MCF 10A (cell line): ENCODE measurements at places on chromosomes 11 and 22.

DNA sequence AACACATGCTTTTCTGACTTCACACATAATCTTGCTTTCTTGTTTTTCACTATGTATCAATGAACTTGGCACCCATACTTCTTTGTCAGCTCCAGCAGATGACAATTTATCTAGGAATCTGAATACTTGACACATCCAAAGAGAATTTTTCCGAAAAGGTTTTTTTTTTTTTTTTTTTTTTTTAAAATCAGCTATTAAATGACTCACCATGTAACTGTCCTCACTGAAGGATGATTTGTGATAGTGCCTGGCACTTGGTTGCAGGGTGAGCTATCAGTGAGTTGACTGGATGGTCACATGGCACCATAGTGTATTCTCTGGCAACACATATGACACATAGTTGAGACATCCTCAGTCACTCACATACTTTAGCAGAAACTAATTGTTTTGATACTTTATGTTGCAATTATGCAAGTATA, 133.4 kb upstream of the E2F8 start:
- DNase-seq, result peak; percentile 92

DNA sequence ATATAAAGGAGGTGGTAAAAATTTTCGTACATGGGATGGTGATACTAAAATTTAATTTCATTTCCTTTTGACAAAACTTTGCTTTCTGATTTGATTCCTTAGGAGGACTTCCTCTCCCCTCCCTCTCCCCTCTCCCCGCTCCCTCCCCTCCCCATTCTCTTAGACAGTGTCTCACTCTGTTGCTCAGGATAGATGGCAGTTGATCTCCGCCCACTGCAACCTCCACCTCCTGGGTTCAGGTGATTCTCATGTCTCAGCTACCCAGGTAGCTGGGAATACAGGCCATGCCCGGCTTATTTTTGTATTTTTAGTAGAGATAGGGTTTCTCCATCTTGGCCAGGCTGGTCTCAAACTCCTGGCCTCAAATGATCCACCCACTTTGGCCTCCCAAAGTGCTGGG, 15.9 kb downstream of the TRIM44 start:
- no peak for DNase-seq

DNA sequence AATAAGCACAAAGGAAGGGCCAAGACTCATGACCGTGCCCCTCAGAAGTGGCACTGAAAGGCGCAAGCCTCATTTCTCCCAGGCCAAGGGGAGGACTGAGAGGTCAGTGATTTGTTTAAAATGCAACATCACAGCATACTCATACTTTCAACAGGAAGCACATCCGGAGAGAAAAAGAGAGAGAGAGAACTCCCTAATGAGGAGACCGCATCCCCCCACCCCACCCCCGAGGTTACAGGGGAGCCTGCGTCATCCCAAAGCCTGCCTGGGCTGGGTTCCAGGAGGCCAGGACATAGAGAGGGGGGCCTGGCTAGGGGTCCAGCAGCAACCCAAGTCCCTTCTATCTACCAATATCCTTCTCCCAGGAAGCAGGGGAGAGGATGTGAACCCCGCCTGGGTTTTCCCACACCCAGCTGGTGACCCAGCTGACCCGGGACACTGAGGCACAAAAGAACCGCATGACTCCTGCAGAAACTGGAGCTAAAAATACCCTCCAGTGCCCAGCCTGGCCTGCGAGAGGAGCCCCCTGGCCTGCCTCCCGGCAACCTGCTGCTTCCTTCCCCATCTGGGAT, 3.8 kb downstream of the CSNK1E start:
- DNase-seq, result peak; percentile 95

- DNase-seq, result no peak
Measured at GRCh38 chr11:48077251-48077650, 96.9 kb downstream of the PTPRJ start.

DNA sequence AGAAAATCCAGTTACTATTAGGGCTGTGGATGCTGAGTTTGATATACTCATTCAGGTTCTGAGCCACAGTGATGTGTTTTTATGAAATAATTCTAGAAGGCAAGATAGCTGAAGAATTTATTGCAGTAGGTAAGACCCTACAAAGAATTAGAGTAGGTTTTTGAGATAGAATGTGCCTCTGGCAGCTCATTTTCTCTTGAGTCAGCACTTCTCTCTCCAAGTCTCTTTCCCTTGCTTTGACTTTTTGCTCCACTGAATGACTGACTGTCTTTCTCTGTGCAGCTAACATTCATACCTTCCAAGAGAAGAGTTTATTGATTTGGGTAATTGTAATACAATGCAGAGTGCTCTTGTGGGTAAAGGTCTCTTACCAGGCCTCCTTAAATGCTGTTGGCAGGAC, 48.0 kb upstream of the C11orf87 start:
- DNase-seq, result no peak

- no peak for DNase-seq
Measured at GRCh38 chr22:44581096-44581435, 83.0 kb upstream of the RTL6 start.

DNA sequence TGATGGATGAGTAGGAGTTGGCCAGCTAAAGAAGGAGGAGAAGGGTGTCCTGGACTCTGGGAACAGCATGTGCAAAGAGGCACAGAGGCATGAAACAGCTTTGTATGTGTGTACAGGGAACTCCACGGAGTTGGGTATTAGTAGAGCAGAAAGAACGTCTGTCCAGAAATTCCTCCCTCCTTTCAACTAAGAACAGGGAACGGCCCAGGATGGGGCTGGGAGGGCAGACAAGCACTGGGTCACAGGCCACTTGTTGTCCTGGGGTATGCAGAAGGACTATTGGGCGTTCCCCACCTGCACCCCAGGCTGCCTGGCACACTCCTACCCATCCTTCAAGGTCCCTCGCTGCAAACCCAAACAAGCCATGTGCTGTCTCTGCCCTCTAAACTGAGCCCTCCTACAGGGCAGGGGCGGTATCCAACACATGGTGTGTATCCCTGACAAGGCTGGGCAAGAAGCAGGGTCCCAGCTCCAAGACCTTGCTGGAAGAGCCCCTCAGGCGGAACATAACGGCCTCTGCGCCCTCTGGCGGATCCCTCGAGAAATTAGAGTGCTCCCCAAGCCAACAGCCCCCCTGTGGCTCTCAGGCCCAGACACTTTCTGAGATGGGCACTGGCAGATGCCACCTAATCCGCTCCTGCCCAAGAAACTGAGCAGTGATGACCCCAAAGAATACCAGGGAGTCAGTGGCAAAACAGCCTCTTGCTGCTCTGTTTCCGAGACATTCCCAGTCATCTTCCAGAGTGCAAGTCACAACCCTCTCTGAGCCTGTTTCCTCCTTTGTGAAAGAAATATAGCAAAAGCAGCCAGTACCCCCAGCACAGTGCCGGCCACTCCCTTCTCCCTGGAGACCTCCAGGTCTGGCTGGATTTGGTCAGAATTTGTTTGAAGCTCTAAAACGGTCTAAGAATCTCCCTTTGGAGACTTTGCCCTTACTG, 1.6 kb upstream of the ELFN2 start:
- DNase-seq, result peak; percentile 59

DNA sequence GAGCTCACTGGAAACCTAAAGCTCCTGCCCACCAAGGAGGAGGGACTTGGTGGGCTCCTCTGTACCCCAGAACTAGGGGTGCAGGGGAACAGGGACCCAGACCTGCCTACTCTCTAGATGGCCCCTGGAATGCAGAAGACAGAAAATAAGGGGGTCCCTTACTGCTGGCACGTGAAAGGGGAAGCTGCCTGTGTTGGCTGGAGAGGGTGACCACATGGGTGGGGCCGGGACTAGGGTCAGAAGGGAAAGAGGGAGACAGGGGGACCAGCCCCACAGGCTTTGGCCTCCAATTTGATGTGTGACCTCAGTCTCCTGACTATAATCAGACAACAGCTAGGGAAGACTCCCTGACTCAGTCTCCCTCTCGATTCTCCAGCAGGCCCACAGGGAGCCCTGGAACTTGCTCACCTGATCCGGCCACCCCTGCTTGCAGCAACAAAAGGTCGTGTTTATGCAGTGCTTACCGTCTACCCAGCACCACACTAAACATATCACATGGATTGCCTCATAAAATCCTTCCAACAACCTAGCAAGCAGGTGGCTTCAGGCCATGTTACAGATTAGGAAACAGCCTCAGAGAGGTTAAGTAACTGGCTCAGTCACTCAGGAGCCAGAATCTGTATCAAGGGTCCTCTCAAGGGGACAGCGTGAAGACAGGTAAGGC, 10.2 kb downstream of the ARAP1 start:
- peak; percentile 68 for DNase-seq

GRCh38 chr11:83674102-83674896, 388.1 kb upstream of the CCDC90B start:
- DNase-seq, result no peak

DNA sequence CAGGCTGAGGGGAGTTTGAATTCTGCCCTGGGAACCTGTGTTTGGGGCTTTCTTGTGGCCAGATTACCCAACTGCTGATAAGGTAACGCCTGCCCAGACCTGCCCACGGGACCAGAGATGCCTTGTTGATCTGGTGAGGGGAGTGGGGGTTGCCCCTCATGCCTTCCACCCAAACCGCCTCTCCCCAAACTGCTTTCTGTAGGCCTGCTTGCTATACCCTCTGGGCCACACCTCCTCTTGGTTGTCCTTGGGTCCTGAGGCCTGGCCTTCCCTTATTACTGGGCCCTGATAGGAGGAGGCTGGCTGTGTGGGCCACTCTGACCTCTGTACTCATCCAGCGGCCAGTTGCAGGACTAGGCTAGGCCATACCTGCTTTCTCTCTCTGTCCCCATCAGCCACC, 3.4 kb downstream of the P2RY2 start:
- no peak for DNase-seq

- DNase-seq, result no peak
Measured at GRCh38 chr22:47064016-47064415, 301.6 kb downstream of the TBC1D22A start.

DNA sequence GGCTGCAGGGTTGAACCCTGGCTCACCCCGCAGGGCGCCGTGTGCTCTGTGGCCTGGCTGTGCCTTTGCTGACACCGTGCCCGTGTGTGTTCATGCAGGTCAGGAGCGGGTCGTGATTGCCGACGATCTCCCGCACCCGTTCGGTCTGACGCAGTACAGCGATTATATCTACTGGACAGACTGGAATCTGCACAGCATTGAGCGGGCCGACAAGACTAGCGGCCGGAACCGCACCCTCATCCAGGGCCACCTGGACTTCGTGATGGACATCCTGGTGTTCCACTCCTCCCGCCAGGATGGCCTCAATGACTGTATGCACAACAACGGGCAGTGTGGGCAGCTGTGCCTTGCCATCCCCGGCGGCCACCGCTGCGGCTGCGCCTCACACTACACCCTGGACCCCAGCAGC, 47.0 kb upstream of the PPP6R3 start:
- no peak for DNase-seq
